T-helper 17 cell (primary cell): ENCODE measurements at places on chromosomes 1 and 21.

GRCh38 chr1:54995835-54996234 is 2.9 kb upstream of the BSND start:
- peak; percentile 22 for DNase-seq

DNA sequence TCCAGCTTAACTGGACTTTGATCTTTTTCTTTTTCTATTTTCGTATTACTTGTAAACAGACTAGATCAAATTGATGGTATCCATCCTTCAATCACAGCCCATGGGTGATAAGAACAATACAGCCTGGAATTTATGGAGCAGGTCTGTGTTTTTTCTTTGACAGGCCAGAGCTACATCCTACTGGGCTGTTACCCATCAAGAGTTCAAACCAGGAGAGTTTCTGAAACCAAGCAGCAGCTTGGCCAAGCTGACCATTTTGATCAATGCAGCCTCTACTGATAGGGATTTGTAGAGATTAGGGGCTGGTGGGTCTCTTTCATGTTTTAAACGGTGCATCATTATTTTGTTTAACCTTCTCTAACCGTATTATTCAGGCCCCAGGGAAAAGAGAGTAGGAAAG is 24.3 kb upstream of the CCDC190 start:
- DNase-seq: no peak

DNA sequence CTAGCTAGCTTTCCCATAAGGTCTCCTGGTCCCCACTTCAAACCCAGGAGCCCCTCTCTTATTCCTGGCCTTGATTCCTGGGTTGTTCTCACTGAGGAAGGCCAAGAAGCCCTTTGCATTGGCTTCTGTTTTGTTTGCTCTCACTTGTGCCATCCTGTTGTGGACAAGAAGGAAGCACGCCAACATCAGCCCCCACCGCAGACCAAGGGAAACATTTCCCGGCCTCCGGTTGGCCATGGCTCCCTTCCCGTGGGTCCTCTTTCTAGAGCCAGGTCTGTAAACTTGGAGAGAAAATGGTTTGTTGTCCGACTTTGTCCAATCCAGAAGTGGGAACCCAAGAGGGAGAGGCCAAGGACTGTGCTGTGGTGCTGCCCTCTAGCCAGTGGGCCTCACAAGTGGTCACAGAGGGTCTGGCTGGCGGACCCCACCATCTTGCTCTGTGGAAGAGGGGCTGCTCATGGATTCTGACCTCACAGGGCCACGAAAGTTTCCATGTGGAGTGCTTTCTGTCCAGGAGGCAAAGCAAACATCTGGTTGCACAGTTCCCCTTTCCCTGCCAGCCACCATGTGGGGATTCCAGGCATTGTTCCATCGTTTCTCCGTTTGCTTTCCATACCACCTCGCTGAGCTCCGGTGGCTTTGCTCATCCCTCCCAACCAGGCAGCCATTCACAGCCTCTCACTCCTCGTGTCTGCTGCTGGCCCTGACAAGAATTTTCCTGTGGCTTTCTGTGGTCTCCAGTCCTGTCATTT is 18.9 kb upstream of the TENT5C start:
- no peak for DNase-seq

- DNase-seq: no peak
These were observed 33.9 kb downstream of the RUNX3 start for GRCh38 chr1:24896176-24896575.

DNA sequence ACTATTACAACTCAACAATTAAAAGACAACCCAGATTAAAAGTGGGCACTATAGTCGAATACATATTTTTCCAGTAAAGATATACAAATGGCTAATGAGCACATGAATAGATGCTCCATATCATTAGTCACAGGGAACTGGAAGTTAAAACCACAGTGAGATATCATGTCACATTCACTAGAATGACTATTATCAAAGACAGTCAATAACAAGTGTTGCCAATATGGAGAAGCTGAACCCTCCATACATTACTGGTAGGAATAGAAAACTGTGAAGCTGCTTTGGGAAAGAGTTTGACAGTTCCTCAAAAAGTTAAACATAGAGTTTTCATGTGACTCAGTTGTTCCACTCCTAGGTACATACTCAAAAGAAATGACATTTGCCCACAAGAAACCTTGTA is 30.6 kb upstream of the MRPS6 start:
- DNase-seq: no peak

- no peak for DNase-seq
These were observed 143.1 kb downstream of the PCBP3 start for GRCh38 chr21:45786660-45787059.

GRCh38 chr1:109218516-109218915 is 4.8 kb downstream of the SARS1 start:
- no peak for DNase-seq

- no peak for DNase-seq
These were observed 945 bp upstream of the WNT9A start for GRCh38 chr1:227948493-227949260.

- no peak for DNase-seq
These were observed 5.7 kb upstream of the ZNF697 start for GRCh38 chr1:119653839-119654170.

DNA sequence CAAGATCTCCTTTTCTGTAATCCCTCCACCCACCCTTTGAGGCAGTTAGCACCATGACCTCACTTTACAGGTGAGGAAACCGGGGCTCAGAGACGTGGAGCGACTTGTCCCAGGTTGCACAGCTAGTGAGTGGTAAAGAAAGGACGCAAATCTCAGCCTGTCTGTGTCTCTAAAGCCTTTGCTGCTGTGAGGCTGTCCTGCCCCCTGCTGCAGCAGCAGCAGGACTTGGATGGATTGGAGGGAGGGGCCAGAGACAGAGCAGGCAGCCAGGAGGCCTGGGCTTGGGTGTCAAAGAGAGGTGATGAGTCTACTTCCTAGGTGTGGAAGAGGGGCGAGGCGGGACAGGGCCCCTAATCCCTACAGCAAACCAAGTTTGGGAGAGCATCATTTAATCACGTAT is 69.6 kb downstream of the PTPRU start:
- DNase-seq: no peak
